Central memory CD4-positive, alpha-beta T cell (primary cell): ENCODE measurements at places on chromosomes 11 and 22.

DNA sequence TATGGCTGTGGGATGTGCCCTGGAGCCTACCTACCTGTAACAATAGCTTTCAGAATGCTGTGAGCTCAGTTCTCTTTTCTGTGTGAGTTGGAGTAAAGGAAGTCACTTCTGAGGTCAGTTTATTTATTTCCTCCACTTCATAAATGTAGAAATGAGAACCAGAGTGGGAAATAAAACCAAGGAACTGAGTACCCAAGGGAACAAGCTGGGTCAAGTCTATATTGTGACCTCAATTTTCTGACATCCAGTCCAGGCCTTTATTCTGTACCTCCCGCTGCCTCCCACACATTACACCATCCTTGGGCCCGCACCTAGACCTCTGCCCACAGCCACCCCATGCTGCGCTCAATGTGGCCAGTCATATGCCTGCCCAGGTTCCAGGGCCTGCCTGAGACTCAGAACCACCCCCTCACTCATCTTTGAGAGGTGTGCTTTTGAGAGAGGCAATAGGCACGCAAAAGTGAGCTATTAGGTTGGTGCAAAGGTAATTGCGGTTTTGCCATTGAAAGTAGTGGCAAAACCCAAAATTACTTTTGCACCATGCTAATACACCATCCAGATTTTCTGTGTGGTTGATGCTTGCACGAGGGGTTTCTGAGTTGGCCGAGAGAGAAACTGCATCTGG lies 9.8 kb downstream of the MS4A6E start:
- no peak for DNase-seq

DNA sequence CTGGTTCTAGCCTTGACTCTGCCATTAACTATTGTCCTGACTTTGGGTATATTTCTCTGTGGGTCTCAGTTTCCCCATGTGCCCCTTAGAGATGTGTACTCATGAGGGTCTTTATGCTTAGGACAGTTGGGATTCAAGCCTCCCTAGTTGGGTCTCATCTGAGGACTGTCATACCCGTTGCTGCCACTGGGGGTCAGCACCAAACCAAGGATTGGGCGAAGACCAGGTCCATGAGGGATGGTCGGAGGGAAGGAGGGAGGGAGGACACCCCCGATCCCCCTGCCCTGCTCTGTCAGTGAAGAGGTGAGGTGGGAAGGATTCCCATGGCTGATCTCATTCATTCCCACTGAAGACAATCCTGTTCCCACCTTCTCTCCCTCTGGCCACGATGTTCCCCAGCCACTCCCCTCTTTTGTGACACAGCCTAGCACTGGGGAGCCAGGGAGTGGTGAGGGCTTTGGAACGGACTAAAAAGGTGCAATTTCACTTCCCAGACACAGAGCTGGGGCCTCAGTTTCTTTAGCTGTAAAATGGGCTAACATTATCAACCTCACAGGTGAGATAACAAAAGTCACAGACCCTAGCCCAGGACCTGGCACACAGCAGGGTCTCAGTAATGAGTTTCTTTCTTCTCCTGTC lies 12.4 kb upstream of the KLHL35 start:
- peak; percentile 59 for DNase-seq

- DNase-seq, result no peak
These were observed 89.4 kb downstream of the PACS1 start for GRCh38 chr11:66159324-66159984.

DNA sequence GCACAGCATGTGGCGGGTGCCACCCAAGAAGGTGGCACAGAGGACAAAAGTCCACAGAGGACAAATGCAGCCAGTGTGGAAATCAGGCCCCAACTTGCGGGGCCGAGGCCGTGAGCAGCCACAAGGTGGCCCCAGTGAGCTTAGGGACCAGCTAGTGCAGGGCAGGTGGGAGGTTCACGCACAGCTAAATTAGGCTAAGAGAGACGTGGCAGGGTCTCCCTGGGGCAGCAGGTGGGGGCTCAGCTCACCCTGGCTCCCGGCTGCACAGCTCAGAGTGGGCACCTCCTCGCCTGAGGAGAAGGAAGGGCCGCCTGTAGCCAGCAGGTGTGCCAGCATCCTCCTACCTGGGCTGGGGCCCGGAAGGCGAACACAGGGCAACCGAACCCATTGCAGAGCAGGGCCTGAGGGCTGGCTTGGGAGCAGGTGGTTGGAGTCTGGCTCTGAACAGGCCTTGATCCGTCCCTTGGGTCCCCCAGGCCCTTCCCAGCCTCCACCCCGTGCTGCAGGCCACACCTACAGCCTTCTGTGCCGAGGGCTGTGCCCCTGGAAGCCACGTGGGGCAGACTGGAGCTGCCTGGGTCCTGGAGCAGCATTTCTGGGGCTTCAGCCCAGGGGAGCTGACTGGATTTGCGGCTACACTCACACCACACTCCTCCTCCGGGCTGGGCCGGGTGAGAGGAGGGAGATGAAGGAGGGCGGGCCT lies 26.1 kb upstream of the CELSR1 start:
- peak; percentile 57 for DNase-seq

DNA sequence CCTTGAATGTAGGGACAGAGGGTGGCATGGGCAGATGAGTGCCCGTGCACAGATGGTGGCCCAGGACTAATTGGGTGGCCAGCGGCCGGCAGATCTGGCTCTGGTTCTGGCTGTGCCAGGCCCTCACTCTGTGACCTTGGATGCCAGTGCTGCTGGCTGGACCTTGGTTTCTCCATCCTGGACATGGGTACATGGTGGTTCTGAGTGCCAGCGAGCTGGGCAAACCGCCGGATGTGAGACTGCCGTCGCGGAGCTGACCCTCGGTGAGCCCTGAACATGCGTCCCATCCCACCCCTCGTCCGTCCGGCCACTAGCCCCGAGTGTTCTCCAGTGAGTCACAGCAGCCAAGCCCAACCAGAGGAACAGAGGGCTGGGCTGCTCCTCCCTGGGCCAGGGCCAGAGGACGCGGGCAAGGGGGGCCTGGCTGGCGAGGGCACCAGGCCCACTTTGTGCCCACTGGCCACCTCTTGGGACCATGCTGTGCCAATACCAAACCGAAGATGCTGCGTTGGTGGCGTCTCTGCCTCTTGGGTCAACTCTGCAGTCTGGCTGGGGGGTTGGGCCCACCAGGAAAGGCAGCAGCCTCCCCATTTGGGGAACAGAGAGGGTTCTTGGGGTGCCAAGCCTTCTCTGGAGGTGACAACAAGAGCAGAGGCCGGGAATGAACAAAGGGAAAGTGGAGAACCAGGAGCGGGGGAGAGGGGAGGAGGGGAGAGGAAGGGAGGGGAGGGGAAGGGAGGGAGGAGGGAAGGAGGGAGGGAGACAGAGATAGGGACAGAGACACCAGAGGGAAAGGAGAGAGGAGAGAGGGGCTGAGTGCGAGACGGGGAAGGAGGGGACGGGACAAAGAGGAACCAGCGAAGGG lies 10.7 kb downstream of the LSP1 start:
- no peak for DNase-seq

DNA sequence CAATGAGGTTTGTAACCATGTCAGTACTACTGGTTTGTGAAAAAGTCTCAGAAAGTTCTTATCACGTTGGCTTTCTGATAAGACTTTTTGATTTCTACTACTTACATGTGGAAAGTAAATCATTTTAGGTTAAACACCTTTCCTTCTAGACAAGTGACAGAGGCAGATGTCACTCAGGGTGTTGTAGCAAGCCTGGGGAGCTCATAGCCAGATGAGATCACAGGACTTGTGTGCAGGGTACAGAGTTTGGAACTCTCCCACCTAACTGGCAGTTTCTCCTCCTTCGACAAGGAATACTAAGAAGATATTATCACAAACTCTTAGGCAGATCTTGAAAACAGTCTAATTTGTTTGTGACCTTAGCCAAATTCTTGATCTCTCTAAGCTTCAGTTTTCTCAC lies 49.4 kb upstream of the PICALM start:
- no peak for DNase-seq

GRCh38 chr11:57402188-57403002 lies 11.9 kb upstream of the PRG2 start:
- DNase-seq, result no peak

GRCh38 chr11:46640036-46640788 lies 22.9 kb downstream of the ATG13 start:
- no peak for DNase-seq

DNA sequence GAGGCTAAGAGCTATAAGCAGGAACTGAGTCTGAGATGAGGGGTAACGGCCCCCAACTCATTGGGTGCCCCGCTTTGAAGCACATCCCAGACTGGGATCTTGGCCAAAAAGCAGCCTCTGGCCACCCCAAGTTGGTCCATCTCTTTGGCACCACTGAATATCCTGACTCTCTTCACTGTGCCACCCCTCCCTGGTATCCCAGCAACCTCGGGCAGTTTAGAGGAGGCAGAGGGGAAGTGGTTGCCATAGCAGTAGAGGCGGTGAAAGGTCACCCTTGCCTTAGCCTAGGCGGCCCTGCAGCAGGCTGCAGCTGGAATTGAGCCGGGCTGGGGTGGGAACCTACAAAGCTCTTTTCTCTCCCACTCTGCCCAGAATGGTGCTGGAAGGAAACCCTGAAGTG lies 1.1 kb downstream of the PELI3 start:
- DNase-seq, result peak; percentile 17

- DNase-seq, result no peak
These were observed 15.6 kb upstream of the THY1 start for GRCh38 chr11:119438599-119438998.

GRCh38 chr11:69839516-69839915 lies 20.3 kb upstream of the FGF3 start:
- DNase-seq, result no peak

- DNase-seq, result no peak
These were observed 54.5 kb downstream of the CACNG2 start for GRCh38 chr22:36649066-36649465.

GRCh38 chr11:114133548-114134329 lies 74.2 kb downstream of the ZBTB16 start:
- DNase-seq, result no peak

- no peak for DNase-seq
These were observed 114.9 kb downstream of the VPREB1 start for GRCh38 chr22:22359465-22359864.

GRCh38 chr22:35152316-35152715 lies 86.4 kb downstream of the ISX start:
- DNase-seq, result no peak

GRCh38 chr11:19722702-19723101 lies 10.1 kb downstream of the NAV2 start:
- no peak for DNase-seq

DNA sequence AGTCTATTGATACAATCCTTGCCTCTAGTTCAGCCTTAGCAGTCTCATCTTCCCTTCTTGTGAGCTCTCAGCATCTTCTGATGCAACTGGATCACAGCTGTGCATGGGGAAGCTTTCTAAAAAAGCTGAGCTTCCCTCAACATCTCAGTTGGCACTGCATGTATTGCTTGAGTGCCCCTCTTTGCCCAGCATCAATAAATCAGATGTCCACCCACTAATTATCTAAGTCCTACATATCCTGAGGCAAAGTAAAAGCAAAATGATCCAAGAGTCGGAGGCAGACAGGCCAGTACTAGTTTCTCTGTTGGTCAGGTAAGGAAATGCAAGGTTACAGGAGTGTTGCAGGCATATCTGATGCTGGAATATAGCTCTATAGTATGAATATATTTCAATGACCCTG lies 334.5 kb upstream of the NCAM1 start:
- no peak for DNase-seq

DNA sequence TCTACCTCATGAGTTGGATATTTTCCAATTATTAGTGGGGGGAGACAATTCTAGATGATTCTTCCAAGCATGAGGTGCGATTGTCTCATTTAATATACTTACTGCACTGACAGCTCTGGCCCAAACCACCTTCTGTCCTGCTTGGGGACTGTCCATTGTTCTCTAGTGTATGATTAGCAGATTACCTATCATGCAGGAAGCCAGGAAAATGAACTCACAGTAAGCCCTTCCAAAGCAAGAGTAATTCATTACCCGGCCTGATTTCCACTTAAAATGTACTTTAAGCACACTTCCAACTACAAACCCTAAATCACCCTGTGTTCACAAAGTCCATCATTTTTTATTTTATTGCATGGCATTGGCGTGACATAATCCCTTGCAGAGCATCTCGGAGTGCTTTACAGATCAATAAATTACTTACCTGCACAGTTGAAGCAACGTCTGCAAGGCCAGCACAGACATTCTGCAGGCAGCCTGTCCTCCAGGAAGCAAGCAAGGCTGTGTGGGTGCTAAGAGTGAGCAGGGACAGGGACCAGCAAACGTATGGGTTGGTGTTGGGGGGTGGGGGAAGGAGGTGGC lies 838.2 kb downstream of the NTM start:
- no peak for DNase-seq
